ENCODE measurements at places on chromosomes 7 and 10.

- DNase-seq, result no peak
Measured at GRCh38 chr10:110817614-110818013, 54.1 kb upstream of the PDCD4 start.

- no peak for DNase-seq
Measured at GRCh38 chr10:46516660-46517416, 39.6 kb downstream of the GPRIN2 start.

DNA sequence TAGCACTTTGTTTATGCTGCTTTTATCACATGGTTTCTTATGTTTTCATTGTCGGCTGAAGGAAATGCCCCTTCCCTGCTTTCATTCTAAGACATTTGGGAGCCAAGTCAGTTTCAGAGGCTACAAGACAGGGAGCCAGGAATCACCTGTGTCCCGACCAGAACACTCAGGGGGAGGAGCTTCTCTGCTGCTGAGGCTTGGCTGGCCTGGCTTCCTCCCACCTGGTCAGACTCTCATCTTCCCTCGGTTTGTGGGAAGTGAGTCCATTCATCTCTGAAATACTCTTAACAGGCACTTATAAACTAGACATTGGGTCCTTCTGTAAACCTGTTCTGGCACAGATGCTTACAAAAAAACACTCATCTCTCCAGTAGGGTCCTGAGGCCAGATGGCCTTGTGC is 19.6 kb upstream of the GOLGA7B start:
- no peak for DNase-seq

- no peak for DNase-seq
Measured at GRCh38 chr10:43408331-43408709, 666 bp downstream of the HNRNPF start.

DNA sequence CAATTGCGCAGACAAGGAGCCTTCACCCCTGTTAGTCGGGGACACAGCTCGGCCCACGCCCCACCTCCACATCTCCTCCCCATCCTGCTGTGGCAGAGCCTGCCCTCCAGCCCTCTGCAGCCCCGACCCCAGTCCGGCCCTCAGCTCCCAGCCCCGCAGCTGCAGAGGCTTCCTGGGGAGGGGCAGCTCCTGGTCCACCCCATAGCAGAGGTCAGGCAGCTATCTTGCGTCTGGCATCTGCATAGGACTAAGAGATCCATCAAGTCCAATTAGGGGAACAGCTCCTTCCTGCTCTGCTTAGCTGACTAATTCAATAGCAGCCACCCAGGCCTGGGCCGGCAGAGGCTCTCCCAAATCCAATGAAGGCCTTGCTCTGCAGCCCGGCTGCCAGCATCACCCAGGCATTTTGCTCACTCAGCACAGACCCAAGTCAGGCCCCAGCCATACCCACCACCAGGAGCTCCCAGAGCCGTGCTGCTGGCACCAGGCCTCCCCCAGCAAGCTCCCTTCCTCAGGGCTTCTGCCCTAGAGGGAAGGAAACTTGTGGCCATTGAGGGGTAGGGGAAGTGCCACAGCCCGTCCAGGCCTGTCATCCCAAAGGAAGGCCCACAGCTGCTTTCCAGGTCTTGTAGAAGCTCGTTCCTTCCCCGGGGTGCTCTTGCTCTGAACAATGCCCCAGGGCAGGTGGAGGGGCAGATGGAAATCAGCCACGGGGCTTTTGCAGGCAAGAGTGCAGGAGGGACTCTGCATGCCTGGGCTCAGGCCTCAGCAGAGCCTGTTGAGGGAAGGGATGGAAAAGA is 106.2 kb upstream of the RET start:
- DNase-seq, result peak; percentile 50

- no peak for DNase-seq
Measured at GRCh38 chr10:45376371-45376801, 2.4 kb downstream of the ALOX5 start.

- no peak for DNase-seq
Measured at GRCh38 chr7:92133133-92133736, 1.0 kb downstream of the CYP51A1 start.

DNA sequence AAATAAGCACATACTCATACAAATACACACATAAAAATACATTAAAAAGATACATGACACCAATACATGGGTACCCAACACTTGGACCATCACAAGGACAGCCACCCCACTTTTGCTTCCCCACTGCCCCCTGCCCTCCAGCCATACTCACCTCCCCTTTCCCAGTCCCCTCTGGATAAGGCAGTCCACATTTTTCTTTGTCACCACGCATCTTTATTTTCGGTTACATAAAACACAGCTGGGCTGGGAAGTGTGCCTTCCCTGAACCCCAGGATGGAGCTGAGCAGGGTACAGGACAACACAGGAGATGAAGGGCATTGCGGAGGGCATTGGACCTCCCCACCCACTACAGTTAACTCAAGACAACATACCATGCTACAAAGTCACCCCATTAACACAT is 1.1 kb upstream of the HOXA3 start:
- DNase-seq, result no peak

- no peak for DNase-seq
Measured at GRCh38 chr10:29728541-29729049, 93.8 kb upstream of the SVIL start.

DNA sequence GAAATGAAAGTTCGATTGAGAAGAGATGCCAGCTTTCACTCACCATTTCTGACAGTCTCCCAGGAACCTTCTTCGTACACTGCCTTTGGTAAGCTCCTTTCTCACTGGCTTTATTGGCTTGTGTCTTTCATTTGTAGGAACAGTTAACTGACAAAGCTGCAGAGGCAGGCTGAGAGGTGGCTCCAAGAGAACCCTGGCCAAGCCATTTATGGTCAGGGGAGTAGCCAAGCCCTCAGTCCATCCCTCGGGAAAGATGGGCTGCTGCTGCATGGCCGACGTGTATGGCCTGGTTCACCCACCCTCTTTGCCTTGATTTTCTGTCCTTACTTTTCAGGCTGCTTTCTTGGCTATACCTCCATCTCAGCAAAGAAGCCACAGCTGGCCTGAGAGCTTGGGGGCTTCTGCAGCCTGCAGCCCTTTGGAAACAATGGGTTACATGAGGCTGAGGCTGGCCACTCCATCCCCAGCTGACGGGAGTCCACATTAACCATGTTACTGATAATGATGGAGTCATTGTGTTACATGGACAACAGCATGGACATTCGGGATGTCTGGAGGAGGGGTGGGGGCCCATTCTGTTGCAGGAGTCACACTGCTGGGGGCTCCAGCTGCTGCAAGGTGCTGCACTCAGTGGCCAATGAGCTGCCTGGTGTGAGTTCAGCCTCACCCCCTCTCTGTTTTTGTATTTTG is at the start of gene OPALIN:
Gene OPALIN (minus strand): TSS at position 152 of the 690 bp plus-strand sequence. CDS start 106 bp downstream, at position 46.
- no peak for DNase-seq

DNA sequence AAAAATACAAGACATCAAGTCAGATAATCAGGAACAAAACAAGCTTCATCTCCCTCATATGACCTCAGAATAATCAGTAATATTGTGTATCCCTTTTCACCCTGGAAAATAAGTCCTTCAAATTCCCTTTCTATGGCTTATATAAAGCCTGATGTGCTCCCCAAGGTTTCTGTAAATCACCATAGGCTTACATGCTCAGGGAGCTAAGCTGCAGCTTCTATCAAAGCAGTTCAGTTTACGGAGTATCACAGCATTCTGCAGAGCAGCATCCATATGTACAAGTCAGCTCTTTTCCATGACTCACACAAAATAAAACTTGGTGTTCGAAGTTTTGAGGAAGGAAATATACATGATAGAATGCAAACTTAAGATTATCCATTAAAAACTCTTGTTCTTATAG is 225.6 kb downstream of the LRRTM3 start:
- no peak for DNase-seq

DNA sequence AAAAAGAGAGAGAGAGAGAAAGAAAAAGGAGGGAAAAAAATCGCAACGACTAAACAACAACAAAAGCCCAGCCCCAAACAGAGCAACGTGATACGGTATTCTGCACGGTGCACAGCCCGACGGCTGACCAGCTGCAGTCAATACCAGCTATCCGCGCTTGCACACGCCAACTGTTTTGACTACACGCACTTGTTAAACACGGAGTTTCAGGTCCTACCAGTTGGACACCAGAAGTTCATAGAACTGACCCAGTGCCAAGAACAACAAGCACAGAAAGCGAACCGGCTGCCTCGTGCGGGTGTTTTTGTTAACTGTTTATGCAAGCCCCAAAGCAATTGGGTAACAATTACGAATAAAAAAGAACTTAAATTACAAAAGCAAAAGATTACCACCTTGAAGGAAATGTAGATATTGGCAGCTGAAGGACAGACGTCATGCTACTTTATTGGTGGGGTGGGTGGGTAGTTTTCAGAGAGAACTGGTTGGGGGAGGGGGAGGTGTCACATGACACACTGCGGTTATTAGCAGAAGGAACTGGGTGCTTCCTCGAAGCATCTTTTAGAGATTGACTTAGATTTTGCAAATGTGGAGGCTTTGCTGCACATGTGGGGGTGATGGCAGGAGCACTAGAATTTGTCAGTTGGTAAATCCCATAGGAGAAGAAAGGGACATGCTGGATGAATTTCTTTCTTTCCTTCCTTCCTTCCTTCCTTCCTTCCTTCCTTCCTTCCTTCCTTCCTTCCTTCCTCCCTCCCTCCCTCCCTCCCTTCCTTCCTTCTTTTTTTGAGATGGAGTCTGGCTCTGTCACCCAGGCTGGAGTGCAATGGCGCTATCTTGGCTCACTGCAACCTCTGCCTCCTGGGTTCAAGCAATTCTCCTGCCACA is 110.6 kb upstream of the EFCAB10 start:
- no peak for DNase-seq

- no peak for DNase-seq
Measured at GRCh38 chr10:45095286-45095685, 94.6 kb downstream of the ZNF22 start.

DNA sequence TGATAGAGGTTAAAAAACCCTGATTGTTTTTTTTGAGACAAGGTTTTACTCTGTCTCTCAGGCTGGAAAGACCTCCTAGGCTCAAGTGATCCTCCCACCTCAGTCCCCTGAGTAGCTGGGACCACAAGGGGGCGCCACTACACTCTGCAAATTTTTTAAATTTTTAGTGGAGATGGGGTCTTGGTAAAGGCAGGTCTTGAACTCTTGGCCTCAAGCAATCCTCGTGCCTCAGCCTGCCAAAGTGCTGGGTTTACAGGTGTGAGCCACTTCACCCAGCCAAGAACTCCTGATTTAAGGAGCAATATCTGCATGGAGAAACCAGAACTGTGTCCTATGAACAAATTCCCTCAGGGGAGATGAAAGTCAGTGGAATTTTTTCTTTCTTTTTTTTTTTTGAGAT is 7.3 kb upstream of the KLHDC10 start:
- DNase-seq, result no peak

DNA sequence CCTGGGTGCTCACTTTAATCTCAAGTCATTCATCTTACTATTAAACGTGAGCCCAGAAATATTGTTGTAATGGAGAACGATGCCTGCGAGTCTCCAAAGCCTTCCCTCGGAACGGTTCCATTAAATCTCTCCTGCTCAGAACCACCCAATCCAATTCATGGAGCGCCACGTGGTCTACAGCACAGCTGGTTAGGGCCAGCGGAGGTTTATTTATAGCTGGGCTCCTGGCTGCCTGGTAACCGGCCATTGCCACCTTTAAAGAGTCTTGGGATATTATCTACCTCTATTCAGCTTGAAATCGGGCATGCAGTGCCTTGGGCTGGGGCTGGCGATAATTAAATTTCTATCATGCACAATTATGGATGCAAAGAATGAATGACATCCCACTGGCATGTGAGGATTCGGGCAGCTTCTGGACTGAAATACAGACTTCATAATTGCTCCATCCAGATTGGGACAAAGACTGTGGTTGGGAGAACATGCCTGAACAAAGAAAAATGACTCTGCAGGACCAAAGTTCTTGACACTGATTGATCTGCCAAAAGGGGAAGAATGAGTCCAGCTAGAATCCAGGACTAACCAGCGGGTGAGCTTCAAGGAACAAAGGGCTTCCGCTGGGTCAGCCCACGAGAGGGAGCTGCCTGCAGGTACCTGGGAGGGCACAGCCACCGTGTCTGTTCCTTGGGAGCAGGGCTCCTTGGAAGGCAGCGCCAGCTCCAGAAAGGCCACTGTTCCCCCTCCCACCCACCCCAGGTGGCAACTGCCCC is 7.3 kb downstream of the FAM20C start:
- no peak for DNase-seq

DNA sequence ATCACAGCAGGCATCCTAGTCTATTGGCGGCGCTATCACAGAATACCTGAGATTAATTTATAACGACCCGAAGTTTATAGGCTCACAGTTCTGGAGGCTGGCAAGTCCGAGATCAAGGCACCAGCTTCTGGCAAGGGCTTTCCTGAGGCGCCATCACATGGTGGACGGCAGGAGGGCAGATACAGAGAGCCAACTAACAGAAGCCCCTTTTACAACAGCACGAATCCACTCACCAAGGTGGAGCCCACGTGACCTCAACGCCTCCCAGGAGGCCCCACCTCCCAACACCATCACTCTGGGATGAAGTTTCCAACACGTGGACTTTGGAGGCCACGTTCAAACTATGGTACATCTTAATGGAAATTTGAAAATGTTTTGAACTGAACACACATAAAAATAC is 255.3 kb downstream of the ELFN1 start:
- no peak for DNase-seq

DNA sequence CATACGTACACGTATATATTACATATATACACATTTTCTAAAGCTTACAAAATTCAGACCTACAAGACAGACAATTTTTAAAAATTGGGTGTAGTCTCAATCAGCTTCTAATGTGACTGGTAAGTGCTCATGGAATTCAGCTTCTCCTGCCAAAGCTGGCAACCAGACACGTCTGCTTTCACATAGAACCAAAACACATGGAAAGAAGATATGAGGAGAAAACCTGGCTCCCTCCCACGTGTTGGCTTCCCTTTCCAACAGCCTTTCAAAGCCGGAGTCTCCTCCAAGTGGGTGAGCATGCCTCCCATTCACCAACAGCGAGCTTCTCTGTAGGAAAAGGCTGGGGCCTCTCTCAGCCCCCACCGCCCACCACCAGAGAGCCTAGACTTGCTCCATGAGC is 33.4 kb downstream of the CDCA7L start:
- no peak for DNase-seq

All from left forelimb (tissue), 1 donor.